ENCODE measurements at places on chromosomes 11 and 22.
A peak's percentile ranks its signal among the peaks of the same experiment; 100 is the strongest.

GRCh38 chr11:64791781-64792291, 11.2 kb downstream of the MAP4K2 start:
- DNase-seq: no peak

DNA sequence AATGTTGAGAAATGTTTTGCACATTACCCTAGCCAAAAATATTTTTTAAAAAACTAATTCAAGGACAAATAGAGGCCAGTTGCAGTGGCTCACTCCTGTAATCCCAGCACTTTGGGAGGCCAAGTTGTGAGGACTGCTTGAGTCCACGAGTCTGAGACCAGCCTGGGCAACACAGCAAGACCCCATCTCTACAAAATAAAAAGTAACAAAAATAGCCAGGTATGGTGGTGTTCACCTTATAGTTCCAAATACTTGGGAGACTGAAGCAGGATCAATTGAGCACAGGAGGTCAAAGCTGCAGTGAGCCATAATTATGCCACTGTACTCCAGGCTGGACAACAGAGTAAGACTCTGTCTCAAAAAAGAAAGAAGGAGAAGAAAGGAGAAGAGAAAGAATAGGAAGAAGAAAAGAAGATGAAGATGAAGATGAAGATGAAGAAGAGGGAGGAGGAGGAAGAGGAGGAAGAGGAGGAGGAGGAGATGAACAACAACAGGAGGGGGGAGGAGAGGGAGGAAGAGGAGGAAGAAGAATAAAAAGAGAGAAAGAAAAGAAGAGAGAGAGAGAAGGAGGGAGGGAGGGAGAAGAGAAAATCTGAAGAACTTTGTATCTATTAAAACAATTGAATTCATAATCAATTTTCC, 136.5 kb downstream of the TTC28 start:
- no peak for DNase-seq

DNA sequence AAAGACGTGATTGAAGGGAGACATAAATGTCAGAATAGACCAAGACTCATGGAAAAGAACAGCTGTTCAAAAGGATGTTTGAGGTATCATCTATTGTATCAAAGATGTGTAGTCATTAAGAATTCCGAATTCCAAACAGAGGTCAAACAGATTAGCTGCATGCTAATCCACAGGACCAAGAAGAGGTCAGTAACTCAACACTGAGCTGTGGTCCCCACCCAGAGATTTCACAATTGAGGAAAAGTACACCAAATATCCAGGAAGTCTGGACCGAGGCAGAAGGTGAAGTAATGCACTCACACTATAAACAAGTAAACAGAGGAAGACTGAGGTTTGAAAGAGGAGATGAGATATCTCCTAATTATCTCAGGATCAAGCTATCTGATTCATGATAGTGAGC, 29.6 kb upstream of the OR5P2 start:
- DNase-seq: no peak

DNA sequence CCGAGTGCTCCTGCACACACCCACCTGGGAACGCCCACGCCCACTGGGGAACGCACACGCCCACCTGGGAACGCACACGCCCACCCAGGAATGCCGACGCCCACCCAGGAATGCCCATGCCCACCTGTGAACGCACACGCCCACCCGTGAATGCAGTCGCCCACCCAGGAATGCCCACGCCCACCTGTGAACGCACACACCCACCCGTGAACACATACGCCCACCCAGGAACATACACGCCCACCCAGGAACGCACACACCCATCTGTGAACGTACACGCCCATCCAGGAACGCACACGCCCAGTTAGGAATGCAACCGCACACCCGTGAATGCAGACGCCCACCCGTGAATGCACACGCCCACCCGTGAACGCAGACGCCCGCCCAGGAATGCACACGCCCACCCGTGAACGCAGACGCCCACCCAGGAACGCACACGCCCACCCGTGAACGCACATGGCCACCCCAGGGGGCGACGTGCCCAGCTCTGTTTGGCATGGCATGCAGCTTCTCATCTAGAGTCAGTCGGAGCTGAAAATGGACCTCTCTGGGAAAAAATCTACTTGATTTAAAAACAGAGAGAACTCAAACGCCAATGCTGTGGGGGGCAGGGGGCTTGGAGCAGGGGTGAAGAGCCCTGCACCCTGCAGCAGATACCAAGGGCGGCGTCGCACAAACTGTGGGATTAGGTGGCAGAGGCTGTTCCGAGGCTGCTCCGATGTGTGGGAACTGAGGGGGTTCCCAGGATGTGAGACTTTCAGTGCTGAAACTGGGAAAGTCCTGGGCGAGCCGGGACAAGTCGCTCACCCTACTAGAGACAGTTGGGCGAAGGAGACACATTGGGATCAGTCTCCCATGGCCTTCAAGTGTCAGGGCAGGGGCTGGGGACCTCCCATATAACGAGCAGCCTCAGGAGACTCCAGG, 83.3 kb downstream of the MYEOV start:
- DNase-seq: peak; percentile 0

- DNase-seq: no peak
These were observed 42.2 kb upstream of the SLC36A4 start for GRCh38 chr11:93239966-93240365.

DNA sequence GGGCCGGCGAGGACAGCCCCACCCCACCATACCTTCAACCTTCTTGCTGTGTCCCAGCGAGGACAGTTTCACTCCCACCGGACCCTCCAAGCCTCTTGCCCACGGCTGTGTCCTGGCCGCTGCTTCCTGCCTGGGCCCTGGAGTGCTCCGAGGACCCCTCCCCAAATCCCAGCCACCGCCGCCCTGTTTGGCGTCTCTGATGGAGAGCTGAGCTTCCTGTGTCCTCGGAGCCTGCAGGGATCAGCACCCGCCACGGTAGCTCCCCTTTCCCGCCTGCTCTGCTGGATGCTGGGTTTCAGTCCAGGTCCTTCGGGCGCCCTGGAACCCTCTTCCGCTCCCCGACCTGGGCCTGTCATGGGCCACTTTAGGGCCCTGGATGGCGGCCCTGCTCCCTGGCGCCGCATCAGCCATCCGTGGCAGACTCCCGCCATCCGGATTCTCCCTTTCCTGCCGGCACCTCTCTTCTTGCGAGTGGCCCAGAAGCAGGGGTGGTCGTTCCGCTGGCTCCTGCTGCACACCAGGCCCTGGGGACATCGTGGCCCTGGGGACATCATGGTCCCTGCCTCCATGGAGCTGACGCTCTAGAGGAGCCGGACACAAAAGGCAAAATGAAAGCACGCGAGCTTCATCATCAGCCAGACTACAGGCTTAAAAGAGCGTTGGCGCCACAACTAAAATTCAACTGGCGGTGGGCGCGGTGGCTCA, 34.3 kb upstream of the GAL start:
- no peak for DNase-seq

DNA sequence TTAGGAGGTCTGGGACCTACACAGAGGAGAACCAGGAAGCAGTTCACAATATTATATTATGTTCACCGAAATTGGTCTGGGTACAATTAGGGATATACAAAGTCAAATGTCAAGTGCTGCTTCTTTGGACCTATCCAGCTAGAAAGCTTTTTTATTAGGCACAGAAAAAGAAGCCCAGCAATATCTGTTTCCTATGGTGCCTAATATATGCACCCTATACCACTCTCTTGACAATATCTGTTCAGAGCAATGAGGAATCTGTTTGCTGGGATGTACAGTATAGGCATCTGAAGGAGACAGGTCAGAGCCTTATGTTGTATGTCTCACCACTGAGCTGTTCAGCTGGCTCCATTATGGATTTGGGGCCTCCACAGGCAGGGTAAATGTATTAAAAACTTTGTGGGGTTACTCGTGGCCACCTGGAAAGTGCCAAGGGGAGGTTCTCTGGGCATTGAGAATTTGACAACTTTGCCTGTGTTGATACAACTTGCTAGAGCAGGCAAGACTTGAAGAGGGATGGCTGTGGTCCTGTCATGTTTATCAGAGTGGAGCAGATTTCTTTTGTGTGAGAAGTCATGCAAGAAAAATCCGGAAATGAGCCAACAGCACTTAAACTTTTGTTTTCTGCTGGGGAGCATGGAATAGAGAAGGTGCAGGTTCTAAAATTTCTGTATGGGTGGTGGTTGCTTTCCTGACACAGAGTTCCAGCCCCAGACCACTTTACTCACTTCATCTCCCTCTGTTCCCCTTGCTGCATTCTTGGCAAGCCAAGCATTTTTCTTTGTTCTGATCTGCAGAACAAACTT, 10.1 kb downstream of the STIM1 start:
- DNase-seq: peak; percentile 35

- no peak for DNase-seq
These were observed 13.9 kb downstream of the CCDC157 start for GRCh38 chr22:30370641-30371230.

DNA sequence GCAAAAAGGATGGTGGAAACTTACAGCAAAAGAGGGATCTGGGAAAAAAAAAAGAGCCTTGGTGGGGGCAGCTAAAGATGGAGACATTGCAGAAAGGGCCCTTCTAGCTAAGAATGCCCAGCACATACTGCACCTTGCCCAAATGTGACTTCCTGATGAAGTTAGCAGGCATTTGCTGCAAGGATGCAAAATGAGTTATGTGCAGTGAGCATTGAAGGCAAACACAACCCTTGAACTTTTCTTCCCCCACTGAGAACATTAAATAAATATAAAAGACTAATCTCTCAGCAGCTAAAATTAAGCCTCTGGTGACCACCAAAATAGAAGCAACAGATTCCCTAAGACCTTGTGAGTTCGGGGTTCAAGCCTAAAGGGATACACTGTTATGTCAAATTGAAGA, 129.9 kb downstream of the ARL14EP start:
- no peak for DNase-seq

DNA sequence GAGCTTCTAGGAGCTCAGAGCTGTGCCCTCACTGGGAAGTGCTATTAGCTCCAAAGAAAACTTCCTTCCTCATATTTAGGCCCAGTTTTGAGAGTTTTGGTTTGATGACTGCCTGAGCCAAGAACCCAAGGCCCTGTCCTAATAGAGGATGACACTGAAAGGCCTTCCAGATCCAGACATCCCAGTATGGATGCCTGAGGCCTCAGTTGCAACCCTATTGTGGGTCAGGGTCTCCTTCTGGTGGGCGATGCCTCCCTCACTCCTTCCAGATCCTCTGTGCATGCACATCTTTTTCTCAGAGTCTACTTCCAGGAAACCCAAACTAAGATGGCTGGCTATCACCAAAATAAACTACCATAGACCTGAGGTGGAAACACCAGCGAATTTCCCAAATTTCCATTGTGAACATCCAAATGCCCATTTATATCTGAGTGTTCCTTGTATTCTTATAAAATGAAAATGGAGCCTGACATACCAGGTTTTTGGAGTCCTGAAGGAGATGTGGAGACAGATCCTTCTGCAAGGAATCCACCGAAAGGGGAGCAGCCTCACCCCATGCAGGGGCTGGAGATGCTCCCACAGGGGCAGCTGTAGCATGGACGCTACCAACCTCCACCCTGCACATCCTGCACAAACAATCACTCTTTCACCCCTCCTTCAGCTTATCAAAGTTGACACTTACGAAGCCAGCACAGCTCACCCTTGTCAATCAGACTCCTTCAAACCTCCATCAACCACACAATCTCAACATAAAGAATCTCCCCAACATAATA, 61.1 kb downstream of the GGTLC2 start:
- DNase-seq: no peak

GRCh38 chr11:129533395-129533794, 157.7 kb downstream of the BARX2 start:
- DNase-seq: no peak

DNA sequence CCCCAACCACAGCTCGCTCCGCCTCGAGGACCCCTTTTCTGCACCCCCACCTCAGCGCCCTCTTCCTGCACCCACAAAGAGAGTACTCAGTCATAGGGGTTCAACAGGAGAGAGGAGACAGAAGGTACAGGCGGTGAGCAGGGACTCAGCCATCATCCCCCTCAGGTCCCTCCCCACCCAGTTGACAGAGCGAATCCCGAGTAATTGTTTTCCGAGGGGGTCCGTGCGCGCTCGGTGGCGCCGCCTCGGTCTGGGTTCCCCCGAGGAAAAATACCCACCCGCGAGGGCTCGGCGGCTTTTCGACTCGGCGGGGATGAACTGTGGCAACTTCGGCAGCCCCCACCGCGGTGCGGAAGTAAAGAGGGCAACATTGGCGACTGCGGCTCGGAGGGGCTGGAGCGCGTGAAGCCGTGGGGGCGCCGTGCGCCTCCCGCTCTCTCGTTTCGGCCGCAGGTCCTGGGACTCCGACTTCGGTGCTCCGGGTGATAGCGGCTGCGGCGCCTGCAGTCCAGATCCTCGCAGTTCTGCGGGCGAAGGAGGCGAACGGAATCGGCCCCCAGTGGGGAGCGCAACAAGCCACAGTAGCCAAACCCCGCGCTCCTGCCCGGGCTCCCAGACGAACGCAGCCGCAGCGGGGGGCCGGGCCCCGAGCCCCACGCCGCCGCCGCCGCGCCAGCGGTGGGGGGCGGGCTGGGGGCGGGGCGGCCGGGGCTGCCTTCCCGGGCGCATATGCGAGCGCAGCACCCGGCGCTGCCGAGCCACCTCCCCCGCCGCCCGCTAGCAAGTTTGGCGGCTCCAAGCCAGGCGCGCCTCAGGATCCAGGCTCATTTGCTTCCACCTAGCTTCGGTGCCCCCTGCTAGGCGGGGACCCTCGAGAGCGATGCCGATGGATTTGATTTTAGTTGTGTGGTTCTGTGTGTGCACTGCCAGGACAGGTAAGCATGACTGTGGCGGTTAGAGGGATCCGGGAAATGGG, at the start of gene NELL1:
NELL1 (plus strand) TSS at position 743 of the 976 bp plus-strand sequence.
- no peak for DNase-seq

DNA sequence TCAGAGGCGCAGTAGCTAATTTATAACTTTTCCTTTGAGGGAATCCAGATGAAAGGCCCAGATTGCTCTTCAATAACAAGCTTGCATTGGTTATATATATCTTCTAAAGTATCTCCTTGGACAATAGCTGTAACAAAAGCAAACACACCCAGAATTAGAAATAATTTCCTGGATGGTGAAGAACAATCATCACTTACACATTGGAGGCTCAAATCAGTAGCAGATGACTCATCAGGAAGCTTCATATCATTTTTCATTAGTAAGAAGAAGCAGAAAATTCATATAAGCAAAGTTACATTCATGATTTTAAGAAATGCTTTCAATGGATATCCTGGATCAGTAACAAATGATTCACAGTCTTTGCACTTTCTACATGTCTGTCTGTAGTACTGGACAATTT, 173.6 kb upstream of the CCDC90B start:
- no peak for DNase-seq

GRCh38 chr11:119482521-119483011, 59.6 kb upstream of the THY1 start:
- DNase-seq: no peak

GRCh38 chr11:105033781-105034180, 1.2 kb downstream of the CASP1 start:
- DNase-seq: no peak

DNA sequence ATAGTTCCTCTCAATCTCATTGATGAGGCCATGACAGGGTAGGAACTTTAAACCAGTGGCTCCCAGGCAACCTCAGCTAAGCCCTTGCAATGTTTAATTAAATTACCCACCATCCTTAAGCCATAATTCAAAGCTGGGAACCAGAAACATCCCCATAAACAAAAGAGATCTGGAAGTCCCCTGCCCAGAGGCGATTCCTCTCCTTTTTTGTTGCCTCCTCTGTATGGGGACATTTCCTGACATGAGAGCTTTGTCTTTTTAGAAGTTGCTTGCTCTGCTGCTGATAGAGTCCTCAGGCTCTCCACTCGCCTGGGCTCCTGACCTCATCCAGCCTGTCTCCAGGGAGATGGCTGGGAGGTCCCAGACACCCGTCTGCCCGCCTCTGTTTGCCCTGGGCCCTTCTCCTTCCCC, 3.2 kb downstream of the DTX4 start:
- DNase-seq: no peak

All from activated naive CD4-positive, alpha-beta T cell treated with anti-CD3 and anti-CD28 coated beads for 36 hours (primary cell).